ENCODE measurements at places on chromosomes 3 and 15. TPM values are rescaled to one million over a fixed set of nuclear protein-coding genes. Genes with fewer than 3 reads are reported as not detected.

The NKIRAS1 gene
- 8.0 TPM for total RNA-seq

The ZDHHC23 gene
- total RNA-seq: 8.8 TPM

The IDH2 gene
- 121 TPM for total RNA-seq

The ANKUB1 gene
- total RNA-seq: not detected

The MRAS gene
- 36.2 TPM for total RNA-seq

The TMC3 gene
- total RNA-seq: not detected
